Kidney glomerular epithelial cell (primary cell): ENCODE measurements at places on chromosomes 13 and 19.

GRCh38 chr13:106213028-106213757, 322.3 kb downstream of the EFNB2 start:
- no peak for DNase-seq

DNA sequence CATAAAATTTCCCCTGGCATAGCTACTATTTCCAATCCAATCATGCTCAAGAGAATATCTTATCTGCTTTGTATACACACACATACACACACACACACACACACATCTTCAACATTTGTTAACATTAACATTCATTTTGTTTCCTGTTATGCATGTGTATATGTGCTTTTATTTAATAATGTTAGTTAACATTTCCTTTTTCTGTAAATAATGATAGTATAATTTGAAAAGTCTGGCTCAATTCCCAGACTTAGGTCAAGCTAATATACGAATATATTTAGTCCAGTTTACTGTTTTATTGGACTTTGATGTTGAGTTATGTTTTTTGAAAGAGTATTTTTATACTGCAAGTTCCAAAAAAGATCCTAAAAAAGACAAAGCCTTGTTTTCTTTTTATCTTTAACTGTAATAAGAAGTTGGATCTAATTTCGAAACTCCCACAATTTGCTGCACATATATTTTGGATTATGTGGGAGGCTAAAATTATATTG, 1072.4 kb downstream of the EFNB2 start:
- DNase-seq: no peak

GRCh38 chr13:45575146-45575829, 40.3 kb downstream of the ERICH6B start:
- DNase-seq: no peak

DNA sequence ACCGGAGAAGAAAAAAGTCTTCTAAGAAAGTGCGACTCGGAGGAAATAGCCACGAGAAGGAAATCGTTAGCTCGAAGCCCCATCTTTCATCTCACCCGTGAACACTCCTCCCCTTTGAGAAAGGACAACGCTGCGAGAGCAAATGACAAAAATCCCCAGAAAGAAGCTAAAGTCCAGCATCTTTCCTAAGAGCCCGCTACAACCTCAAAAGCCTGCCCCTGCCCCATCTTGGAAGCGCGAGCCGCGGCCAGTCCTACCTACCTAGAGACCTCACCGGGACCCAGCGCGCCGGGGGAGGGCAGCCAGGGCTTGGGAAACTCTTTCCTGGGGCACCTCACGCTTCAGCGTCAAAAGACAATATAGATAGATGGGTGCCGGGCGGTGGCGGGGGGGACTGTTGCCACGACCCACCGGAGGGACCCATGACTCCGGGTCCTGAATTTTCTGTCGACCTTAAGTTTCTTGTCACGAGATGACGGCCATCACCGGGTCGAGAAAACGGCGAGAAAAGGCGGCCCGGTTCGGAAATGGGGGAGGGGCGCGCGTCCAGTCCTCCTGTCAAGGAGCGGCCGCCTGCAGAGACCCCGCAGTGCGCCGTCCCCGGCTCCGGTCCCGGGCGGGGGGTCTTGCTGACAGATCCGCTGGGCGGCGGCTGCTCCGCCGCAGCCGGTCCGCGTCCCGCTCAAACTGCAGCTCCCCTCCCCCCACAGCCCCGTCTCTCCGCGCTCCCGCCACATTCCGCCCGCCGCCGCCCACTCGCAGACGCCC, 65.9 kb downstream of the KCNRG start:
- peak; percentile 63 for DNase-seq

- DNase-seq: no peak
Measured at GRCh38 chr13:42181381-42181953, 90.5 kb upstream of the AKAP11 start.

DNA sequence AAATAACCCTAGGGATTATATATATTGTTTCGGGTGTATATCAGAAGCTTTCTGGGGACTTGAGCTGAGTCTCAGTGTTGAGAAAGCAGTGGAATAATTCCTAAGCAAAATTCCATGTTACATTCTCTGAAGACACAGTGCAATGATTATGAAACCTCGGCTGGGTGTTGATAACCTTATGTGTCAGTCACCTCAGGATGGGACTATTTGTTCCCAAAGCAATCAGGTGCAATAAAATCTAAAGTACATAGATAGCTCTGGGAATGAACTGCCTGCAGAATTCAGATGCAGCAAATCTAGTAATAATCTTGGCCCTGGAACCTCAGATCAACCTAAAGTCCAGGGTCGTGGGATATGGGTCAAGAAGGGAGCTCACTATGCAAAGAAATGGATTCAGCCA, 53.0 kb downstream of the EDNRB start:
- no peak for DNase-seq

GRCh38 chr13:34358811-34359513, 541.0 kb downstream of the RFC3 start:
- DNase-seq: peak; percentile 47

GRCh38 chr13:30744681-30745077, 9.3 kb downstream of the ALOX5AP start:
- DNase-seq: no peak

GRCh38 chr13:42707586-42707985, 73.8 kb upstream of the FAM216B start:
- DNase-seq: no peak

- no peak for DNase-seq
Measured at GRCh38 chr19:38168637-38169036, 55.4 kb downstream of the DPF1 start.

DNA sequence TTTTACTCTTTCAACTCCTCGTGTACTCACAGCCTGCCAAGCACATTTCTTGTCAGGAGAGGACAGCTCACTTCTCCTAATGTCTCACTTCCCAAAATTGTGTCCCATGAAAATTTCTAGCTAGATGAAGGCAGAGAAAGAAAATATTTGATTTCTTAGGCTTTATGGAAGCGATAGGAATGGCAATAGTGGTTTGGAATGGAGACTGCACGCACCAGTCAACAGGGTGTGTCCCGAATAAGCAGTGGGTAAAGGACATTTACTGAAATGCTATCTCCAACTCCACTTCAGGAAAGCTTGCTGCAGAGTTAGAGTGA, 321 bp upstream of the ZNF222 start:
- no peak for DNase-seq

DNA sequence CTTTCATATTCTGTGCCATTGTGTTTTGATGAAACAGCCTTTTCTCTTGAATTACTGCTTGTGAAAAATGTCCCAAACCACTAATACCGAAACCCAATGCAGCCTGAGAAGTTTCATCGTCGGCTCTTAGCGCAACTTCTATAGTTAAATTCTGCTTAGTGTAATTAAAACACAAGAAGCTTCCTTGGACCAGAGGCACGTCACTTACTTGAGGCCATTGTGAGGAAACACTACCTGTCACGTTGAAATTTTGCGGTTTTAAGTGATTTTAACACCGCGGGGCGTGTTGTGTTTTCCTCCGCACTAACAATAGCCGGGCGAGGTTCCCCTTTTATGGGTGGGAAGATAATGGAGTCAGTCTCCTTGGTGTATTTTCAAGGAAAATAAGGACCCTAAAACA, 70.9 kb downstream of the GGACT start:
- DNase-seq: no peak

DNA sequence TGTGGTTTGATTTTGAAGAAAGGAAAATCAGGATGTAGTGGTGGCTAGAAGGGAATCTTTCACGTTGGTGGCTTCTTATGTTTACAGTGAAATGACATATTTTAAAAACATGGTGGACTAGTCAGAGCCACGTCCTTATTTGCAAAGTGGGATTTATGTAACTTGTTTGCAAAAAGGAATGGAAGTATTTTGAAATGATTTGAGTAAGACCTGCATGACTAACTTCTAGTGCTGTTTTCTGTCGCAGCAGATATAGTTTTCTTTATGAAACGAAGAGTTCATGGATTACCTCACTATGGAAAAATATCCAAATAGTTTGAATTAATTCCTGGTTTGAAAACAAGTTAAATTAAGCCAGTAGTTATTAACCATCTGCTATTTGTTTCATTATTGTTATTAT, 476.5 kb downstream of the MYO16 start:
- no peak for DNase-seq

DNA sequence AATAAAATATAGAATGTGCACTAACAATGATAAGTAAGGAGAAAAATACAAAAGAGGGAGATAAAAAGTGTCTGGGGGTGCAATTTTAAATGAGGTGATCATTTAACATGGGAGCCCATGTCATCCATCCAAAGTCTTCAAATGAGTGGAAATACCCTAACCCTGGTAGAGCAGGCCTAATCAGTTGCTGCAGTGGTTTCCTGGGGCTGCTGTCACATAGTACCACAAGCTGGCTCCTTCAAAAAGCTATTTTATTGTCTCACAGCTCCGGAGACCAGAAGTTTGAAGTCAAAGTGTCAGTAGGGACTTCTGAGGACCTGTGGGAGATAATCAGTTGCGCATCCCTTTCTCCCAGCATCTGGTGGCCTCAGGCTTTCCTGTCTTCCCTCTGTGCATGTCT, 717.9 kb downstream of the DIAPH3 start:
- no peak for DNase-seq

- peak; percentile 85 for DNase-seq
Measured at GRCh38 chr13:30872685-30873461, 33.2 kb upstream of the MEDAG start.

GRCh38 chr19:47013041-47013517, 6.6 kb upstream of the NPAS1 start:
- DNase-seq: peak; percentile 81

- DNase-seq: no peak
Measured at GRCh38 chr13:91313103-91313502, 34.4 kb upstream of the MIR17HG start.

DNA sequence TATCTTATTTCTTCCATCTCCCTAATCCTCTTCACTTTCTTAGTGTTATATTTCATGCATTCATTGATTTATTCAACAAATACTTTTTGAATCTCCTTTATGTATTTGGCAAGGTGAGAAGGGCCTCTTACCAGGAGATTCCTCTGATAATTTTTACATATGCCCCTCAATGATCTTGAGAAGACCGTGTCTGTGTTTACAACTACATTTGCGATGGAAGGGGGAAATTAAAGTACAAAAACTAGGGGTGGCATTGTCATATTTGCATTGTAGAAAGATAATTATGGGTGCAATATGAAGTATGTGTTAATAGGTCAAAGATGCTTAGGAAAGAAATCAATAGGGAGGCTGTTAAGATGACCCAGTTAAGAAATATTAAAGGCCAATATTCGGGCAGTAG, 1108.4 kb upstream of the MIR17HG start:
- DNase-seq: no peak

GRCh38 chr19:10687518-10688288, 13.5 kb upstream of the QTRT1 start:
- DNase-seq: no peak

DNA sequence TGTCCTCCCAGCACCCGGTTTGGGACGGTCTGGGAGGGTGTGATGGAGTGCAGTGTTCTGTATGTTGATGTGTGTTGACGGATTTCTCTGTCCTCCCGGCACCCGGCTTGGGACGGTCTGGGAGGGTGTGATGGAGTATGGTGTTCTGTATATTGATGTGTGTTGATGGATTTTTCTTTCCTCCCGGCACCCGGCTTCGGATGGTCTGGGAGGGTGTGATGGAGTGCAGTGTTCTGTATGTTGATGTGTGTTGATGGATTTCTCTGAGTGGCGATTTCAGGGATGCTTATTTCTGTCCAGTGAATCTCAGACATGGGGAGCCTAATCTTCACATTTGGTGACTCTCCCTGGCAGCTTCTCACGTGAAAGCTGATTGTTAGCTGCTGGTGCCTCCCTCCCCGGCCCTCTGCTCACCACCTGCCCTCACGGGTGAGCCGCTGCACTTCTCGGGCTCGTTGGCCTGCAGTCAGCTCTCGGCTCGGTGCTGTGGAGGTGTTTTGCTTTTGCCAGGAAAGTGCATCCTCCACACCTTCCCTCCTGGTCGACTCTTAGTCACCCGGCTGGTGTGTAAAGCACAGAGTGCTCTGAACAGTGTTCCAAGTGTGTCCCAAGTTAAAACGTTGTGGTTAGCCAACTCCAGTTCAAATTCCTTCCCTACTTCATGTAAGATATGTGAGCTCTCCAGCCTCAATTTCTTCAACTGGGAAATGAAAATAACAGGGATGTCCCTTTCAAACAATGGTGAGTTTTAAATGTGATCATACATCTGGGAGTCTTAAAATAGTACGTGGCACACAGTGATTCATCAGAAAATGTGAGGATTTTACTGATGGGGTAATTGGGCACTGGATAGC, 54.6 kb downstream of the ATP11A start:
- peak; percentile 63 for DNase-seq

GRCh38 chr13:80126389-80127068, 214.4 kb downstream of the SPRY2 start:
- no peak for DNase-seq

DNA sequence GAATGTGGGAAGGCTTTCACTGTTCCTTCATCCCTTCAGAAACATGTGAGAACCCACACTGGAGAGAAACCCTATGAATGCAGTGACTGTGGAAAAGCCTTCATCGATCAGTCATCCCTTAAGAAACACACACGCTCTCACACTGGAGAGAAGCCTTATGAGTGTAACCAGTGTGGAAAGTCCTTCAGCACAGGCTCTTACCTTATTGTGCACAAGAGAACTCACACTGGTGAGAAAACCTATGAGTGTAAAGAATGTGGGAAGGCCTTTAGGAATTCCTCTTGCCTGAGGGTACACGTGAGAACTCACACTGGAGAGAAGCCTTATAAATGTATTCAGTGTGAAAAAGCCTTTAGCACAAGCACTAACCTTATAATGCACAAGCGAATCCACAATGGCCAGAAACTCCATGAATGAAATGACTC, 18.6 kb downstream of the ZNF177 start:
- DNase-seq: no peak

- no peak for DNase-seq
Measured at GRCh38 chr13:34617473-34618083, 324.5 kb upstream of the NBEA start.

DNA sequence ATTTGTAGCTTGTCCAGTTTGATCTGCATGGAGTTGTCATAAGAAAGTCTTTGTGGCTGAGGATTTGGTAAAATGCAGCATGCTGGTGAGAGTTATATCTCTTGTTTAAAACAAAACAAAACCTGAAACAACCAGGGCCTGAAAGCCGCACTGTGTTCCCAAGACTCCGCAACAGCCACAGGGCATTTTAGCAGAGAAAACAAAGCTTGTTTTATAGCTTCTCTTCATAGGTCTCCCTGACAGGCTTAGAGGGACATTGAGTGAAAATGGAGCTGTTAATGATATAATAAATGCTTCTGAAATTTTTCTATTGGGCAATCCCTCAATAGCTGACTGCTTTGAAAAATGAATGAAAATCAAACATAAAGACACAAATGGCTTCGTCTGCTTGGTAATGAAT, 148.7 kb upstream of the RNF113B start:
- DNase-seq: no peak

DNA sequence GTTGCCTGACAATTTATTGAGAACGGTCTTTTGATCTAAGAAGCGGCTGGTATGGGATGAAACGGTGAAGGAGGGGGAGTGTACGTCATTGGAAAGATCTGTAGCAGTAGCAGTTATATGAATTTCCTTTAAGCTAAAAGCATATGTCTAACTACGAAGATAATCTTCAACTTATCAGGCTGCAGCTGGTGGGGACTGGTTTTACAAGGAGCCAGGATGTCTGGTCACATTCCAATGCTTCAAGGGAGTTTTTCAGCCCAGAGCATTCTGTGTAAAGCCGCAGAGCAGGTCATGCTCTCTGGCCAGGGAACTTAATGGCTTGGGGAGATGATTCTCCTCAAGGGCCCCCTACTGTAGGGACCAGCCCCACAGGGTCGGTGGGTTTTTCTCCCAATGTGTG, 29.2 kb downstream of the CLEC4M start:
- DNase-seq: peak; percentile 19
